ENCODE measurements at places on chromosomes 13 and 19.

- H3K4me3 ChIP-seq, result no peak overlapping the region
- DNase-seq, result no peak
- H3K27me3 ChIP-seq, result no peaks in the 10 kb centered on the region
Observed at GRCh38 chr13:41827507-41828213, 133.2 kb downstream of the VWA8 start.

GRCh38 chr19:14496834-14497227, 904 bp upstream of the GIPC1 start:
- H3K4me1 ChIP-seq, result peaks cover 29% of the 10 kb centered on the region
- peak overlapping the region; percentile 91 for H3K4me3 ChIP-seq
- no peak for DNase-seq
- peak overlapping the region; percentile 80 for H3K27ac ChIP-seq
- no peaks in the 10 kb centered on the region for H3K36me3 ChIP-seq

- no peaks in the 10 kb centered on the region for H3K27me3 ChIP-seq
- H3K27ac ChIP-seq, result peak overlapping the region; percentile 24
- H3K4me3 ChIP-seq, result peak overlapping the region; percentile 35
- H3K4me1 ChIP-seq, result peaks cover 11% of the 10 kb centered on the region
- no peak for DNase-seq
Observed at GRCh38 chr19:48696353-48697010, 711 bp downstream of the FUT2 start.

GRCh38 chr13:83085186-83085900, 796.9 kb downstream of the SLITRK1 start:
- no peak for DNase-seq
- no peaks in the 10 kb centered on the region for H3K36me3 ChIP-seq
- H3K4me1 ChIP-seq, result no peaks in the 10 kb centered on the region
- H3K27ac ChIP-seq, result no peak overlapping the region

DNA sequence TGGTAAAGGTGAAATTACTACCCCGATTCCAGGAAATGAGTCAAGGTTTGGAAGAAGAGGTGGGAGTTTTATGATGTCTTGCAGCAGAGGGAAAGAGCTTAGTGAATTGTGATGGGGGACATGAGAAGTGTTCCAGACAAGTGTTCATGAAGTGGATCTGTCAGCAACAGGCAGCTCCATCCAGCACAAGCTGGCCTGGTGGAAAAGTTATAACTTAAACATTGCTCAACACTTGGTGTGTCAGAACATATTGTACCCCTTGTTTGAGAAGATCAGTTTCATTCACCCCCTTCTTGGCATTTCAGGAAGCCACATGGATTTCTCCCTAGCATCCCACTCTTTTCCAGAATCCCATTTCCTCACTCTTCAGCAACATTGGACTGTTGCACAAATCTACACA, 222.0 kb downstream of the B3GLCT start:
- no peak overlapping the region for H3K4me3 ChIP-seq
- H3K27ac ChIP-seq, result no peak overlapping the region
- H3K36me3 ChIP-seq, result no peaks in the 10 kb centered on the region
- H3K4me1 ChIP-seq, result no peaks in the 10 kb centered on the region

DNA sequence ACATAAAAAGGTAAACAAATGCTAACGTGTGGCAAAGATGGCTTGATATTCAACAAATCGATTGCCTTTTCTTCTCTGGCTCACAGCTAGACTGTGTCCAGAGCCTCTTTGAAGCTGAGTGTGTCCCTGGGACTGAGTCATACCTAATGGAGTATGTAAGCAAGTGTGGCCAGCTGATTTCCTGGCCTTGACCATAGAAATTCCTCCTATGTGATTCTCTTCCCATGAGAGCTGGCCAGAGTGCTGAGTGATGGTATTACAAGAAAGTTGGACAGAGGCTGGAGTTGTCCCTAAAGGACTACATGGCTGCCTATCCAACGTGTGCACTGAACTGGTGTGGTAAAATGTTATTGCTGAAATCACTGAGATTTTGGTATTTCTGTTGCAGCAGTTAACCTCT, 320.1 kb upstream of the SLC10A2 start:
- no peak for DNase-seq
- H3K4me1 ChIP-seq, result no peaks in the 10 kb centered on the region

GRCh38 chr13:33512880-33513554, 227.5 kb upstream of the STARD13 start:
- H3K27ac ChIP-seq, result no peak overlapping the region
- no peaks in the 10 kb centered on the region for H3K27me3 ChIP-seq

GRCh38 chr19:1566392-1567115, 1.6 kb downstream of the MEX3D start:
- peak overlapping the region; percentile 65 for H3K4me3 ChIP-seq
- peak; percentile 82 for DNase-seq
- H3K27me3 ChIP-seq, result no peaks in the 10 kb centered on the region
- H3K4me1 ChIP-seq, result peaks cover 4% of the 10 kb centered on the region
- peak overlapping the region; percentile 78 for H3K27ac ChIP-seq

GRCh38 chr13:79490824-79491223, 9.9 kb downstream of the NDFIP2 start:
- no peak overlapping the region for H3K4me3 ChIP-seq
- H3K4me1 ChIP-seq, result peaks cover 30% of the 10 kb centered on the region
- no peaks in the 10 kb centered on the region for H3K27me3 ChIP-seq

DNA sequence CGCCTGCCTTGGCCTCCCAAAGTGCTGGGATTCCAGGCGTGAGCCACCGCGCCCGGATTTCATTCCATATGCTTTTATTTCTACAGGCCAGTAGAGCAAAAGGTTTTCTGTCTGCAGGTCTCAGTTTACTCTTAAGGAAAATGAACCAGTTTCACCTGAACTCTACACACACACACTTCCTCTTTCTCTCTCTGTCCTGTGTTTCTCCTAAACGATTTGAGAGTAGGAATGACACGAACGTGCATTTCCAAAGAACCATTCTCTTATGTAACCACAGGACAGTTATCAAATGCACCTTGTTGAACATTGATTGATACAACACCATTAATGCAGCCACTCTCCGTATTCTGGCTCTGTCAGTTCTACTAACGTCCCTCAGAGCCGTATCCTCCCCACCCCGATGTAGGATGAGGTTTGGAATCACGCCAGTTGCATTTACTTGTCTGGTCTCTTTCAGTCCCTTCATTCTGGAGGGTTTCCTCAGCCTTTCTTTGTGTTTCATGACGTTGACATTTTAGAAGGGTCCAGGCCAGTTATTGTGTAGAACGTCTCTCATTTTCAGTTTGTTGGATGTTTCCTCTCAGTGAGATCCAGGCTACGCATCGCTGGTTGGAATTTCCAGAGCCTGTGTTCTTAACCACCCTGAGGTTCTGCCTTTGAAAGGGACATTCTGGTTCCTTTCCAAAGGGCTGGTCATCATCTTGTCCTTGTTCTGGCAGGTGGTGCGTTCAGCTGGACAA, 36.0 kb downstream of the BICRA start:
- H3K27ac ChIP-seq, result no peak overlapping the region
- no peaks in the 10 kb centered on the region for H3K27me3 ChIP-seq
- H3K4me1 ChIP-seq, result peaks cover 10% of the 10 kb centered on the region
- H3K4me3 ChIP-seq, result no peak overlapping the region
- DNase-seq, result no peak

DNA sequence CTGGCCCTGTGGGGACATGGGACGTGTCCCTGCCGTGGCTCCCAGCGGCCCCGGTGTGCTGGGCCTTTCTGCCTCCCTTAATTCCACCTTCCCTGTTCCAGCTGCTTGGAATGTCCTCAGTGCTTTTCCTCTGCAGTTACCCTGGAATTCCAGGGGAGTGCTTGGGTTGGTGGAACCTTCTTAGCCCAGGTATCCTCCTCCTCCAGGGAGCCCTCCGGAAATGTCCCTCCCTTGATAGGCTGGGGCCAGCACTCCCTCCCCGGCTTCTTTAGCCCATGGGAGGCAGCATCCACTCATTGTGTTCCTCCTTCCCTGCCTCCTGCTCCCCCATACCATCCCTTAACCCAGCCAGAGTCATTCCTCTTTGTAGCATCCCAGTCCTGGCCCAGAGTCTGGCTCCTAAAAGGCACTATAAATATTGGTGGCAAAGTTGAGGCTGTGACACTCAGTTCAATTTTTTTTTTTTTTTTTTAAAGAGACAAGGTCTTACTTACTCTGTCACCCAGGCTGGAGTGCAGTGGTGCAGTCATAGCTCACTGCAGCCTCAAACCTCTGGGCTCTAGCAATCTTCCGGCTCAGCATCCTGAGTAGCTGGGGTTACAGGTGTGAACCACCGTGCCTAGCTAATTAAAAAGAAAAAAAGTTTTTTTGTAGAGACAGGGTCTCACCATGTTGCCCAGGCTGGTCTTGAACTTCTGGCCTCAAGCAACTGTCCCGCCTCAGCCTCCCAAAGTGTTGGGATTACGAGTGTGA, 13.7 kb upstream of the SLC7A10 start:
- no peak overlapping the region for H3K27ac ChIP-seq
- H3K4me3 ChIP-seq, result no peak overlapping the region
- no peaks in the 10 kb centered on the region for H3K27me3 ChIP-seq
- no peak for DNase-seq
- H3K4me1 ChIP-seq, result peaks cover 6% of the 10 kb centered on the region

GRCh38 chr13:51557875-51558612, 26.2 kb upstream of the WDFY2 start:
- no peak overlapping the region for H3K27ac ChIP-seq
- H3K36me3 ChIP-seq, result no peaks in the 10 kb centered on the region
- H3K4me3 ChIP-seq, result no peak overlapping the region

DNA sequence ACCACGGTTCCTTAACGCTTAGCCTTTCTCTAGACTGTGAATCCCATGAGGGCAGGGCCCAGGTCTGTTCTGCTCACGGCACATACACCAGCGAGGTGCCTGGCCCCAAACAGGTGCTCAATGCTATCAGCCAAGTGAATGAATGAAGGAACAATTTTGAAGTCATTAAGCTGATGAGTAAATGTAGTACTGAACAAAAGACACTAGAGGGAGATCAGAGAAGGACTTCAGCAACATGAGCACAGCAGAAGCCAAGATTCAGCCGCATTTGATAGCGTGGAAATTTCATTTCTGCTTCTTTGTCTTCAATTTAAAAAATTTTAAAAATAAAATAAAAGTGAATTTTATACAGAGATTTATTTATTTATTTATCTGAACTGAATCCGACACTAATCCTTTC, 20.1 kb upstream of the MYO16 start:
- no peak overlapping the region for H3K27ac ChIP-seq
- no peak for DNase-seq
- no peaks in the 10 kb centered on the region for H3K27me3 ChIP-seq

- no peaks in the 10 kb centered on the region for H3K27me3 ChIP-seq
- DNase-seq, result no peak
- H3K36me3 ChIP-seq, result no peaks in the 10 kb centered on the region
- no peak overlapping the region for H3K27ac ChIP-seq
- H3K4me1 ChIP-seq, result no peaks in the 10 kb centered on the region
Observed at GRCh38 chr19:42471554-42472249, 29.0 kb upstream of the CXCL17 start.

DNA sequence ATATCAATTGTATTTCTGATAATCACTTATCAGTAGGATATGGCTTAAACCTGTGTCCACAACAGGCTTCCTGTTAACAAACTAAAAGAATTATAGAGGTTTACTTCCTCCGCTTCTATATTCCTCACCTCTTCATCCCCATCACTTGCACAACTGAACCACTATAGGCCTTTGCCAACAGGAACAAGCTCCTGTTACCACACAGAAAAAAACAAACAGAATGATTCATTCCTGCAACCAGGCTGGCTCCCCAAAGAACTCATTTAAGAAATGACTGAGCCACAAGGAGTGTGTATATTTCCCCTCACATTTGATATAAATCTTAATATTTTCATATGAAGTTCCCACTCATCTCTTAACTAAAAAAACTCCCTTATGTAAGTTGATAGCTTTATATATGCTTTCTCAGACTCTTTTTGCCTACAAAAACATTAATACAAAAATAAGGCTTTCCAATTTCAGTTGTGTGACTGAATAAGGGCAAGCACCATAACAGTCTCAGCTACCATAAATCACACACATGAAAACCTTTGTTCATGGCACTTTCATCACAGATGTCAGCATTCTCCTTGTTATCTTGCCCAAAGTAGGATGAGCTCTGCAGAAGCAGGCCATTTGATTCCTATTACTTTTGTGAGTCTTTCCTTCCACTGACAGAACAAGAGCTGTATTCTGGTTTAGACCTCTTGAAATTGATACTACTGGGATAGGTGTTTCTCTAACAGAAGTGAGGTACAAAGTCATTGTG, 366.8 kb downstream of the SLITRK1 start:
- no peak for DNase-seq
- no peak overlapping the region for H3K4me3 ChIP-seq
- H3K27ac ChIP-seq, result no peak overlapping the region
- H3K36me3 ChIP-seq, result no peaks in the 10 kb centered on the region

- H3K4me1 ChIP-seq, result no peaks in the 10 kb centered on the region
- no peaks in the 10 kb centered on the region for H3K27me3 ChIP-seq
- peak overlapping the region; percentile 52 for H3K4me3 ChIP-seq
- no peaks in the 10 kb centered on the region for H3K36me3 ChIP-seq
- H3K27ac ChIP-seq, result no peak overlapping the region
Observed at GRCh38 chr19:56765137-56765536, 75.4 kb downstream of the PEG3 start.

GRCh38 chr13:94974015-94974951, 261.9 kb upstream of the SOX21 start:
- H3K36me3 ChIP-seq, result no peaks in the 10 kb centered on the region
- H3K27me3 ChIP-seq, result peaks cover 21% of the 10 kb centered on the region
- no peaks in the 10 kb centered on the region for H3K4me1 ChIP-seq
- DNase-seq, result no peak

GRCh38 chr13:111302045-111302726, 18.3 kb upstream of the TEX29 start:
- peaks cover 67% of the 10 kb centered on the region for H3K36me3 ChIP-seq
- DNase-seq, result no peak
- H3K4me1 ChIP-seq, result no peaks in the 10 kb centered on the region
- no peaks in the 10 kb centered on the region for H3K27me3 ChIP-seq
- no peak overlapping the region for H3K4me3 ChIP-seq
- no peak overlapping the region for H3K27ac ChIP-seq

DNA sequence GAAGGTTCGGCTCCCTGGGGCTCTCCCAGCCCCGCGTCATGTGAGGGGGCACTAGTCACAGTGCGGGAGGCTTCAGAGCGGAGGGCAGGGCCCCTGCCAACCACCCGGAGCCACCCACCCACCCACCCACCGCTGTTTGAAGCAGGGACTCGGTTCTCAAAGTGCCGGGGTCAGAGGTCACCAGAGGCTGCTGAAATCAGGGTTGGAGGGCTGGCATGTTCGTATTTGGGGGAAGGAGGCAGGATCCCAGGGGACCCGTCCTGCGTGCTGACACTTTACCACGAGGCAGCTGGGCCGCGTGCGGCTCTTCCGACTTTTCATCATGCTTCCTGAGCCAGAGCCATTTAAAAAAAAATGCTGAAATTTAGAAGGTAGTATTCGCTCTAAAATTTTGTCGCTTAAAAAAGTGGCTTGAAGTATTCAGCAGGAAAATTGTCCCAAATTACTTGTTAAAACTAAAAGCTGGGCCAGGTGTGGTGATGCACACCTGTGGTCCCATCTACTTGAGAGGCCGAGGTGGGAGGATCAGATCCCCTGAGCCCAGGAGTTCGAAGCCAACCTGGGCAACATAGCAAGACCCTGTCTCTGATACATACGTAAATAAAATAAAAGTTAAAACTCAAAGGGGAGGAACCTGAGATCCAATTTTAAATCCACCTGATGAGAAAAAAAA, 21.2 kb downstream of the ATP11A start:
- peak overlapping the region; percentile 9 for H3K4me3 ChIP-seq
- H3K4me1 ChIP-seq, result peaks cover 44% of the 10 kb centered on the region
- H3K27ac ChIP-seq, result peak overlapping the region; percentile 82
- no peaks in the 10 kb centered on the region for H3K27me3 ChIP-seq
- no peak for DNase-seq
